ENCODE measurements at places on chromosomes 7 and 10.

GRCh38 chr10:72747521-72747920, 55.6 kb downstream of the MCU start:
- no peak for DNase-seq

DNA sequence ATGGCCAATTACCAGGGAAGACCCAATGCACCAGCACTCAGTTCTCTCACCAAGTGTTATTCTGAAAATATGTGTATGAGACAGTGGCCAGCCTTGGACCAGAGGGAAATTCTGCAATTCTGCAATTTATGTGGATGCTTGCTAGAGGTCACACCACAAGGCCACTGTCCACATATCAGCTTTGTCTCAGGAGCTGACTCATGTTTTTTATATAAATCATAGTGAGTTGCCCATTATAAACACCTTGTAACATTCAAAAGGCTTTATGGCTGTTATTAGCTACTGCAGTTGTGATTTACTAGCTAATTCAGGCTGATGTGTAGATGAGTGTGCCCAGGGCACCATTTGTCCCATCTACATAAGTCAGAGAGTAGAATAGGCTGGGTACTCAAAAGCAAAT, 649.0 kb downstream of the LRMDA start:
- DNase-seq, result peak; percentile 60

- no peak for DNase-seq
These were observed 2.3 kb upstream of the TAX1BP1 start for GRCh38 chr7:27737616-27738015.

GRCh38 chr10:50653758-50654157, 30.0 kb upstream of the SGMS1 start:
- peak; percentile 15 for DNase-seq

GRCh38 chr10:2145491-2145890, 408.2 kb upstream of the ADARB2 start:
- no peak for DNase-seq

GRCh38 chr7:135150072-135150782, 2.4 kb downstream of the TMEM140 start:
- DNase-seq, result no peak

- DNase-seq, result no peak
These were observed 8.9 kb downstream of the TES start for GRCh38 chr7:116219288-116219687.

Measured in cardiac fibroblast (primary cell).